ENCODE measurements at places on chromosomes 4 and X.

GRCh38 chrX:56066016-56066415 lies 166.1 kb upstream of the KLF8 start:
- no peak for DNase-seq

GRCh38 chr4:182929296-182929695 lies 12.1 kb upstream of the DCTD start:
- no peak for DNase-seq

GRCh38 chr4:171793723-171794122 lies 19.5 kb upstream of the GALNTL6 start:
- no peak for DNase-seq

GRCh38 chr4:26083987-26084386 lies 170.0 kb downstream of the SMIM20 start:
- DNase-seq, result no peak

DNA sequence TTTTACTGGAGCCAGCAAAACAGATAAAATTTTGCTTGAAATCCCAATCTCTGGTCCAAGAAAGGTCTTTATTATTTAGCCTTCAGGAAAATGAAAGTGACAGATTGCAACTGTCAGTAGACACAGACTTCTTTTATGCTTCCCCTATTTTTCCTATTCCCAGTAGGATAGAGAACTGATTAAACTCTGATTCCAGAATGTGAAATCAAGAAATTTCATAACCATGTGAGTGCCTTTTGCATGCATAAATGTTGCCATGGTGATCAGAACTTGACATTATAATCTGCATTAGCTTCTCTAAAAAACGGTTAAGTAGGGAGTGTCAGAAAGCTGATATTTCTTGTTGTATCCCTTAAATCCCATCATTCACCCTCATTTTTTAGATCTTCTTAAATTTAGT lies 255.2 kb upstream of the GABRA2 start:
- DNase-seq, result no peak

DNA sequence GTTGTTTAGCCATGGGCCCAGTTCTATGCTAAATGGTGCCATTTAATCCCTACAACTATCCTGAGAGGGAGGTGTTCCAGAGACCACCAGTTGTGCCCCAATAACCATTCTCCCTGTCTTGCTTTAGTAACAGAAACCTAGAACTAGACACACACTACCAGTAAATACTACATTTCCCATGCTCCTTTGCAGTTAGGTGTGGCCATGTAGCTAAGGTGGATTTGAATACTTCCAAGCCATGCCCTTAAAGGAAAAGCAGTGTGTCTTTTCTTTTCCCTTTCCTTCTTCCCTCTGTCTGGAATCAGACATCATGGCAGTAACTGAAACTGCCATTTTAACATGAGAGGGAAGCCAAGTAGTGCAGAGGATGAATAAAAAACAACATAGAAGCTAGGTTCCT lies 90.9 kb upstream of the TMEM33 start:
- no peak for DNase-seq

- no peak for DNase-seq
These were observed 62.9 kb downstream of the LRP2BP start for GRCh38 chr4:185332575-185333464.

- no peak for DNase-seq
These were observed 349.9 kb upstream of the KLF3 start for GRCh38 chr4:38313999-38314561.

DNA sequence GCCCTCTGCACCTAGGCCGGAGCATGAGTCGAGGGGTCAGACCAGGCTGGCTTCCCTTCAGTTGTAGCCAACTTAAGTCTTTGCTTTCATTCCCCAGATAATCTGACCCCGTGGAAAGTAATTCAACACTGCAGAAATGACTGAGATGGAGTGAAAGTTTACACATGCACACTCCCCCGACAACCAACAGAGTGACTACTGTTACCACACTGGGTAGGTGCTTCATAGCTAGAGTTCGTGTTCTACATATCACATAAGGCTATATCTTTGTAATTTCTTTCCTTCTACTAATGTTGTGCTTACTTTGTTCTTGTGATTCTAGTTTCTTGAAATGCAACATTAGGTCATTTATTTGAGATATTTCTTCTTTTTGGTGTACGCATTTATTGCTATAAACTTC lies 7.2 kb upstream of the CTAG2 start:
- no peak for DNase-seq

All from naive thymus-derived CD8-positive, alpha-beta T cell (primary cell).